ENCODE measurements at places on chromosomes 12 and 14.

DNA sequence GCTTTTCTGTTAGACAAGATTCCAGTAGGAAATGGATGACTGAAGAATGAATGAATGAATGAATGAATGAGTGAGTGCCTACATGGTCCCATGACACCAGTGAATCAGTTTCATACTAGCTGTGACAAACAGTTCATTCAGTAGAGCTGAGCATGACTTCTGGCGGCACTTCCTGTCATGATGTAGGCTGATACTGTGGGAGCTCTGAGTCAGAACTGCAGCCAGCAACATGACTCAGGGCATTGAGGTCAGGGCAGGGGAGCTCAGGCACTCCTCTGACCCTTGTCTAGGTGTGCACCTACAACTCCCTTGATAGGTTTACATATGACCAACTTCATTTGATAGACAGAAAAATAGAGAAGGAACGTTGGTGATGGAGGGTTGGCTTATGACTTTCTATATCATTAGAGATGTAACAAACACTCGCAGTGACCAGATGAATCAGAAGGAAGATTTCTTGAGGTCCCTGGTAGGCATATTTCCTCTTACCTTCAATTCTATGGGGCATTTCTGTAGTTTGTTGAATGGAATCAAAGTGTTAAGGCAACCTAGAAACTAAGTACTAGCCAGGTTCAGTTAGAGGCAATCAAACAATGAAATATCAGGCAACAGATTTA, 139.3 kb upstream of the ARHGAP5 start:
- no peak for DNase-seq

DNA sequence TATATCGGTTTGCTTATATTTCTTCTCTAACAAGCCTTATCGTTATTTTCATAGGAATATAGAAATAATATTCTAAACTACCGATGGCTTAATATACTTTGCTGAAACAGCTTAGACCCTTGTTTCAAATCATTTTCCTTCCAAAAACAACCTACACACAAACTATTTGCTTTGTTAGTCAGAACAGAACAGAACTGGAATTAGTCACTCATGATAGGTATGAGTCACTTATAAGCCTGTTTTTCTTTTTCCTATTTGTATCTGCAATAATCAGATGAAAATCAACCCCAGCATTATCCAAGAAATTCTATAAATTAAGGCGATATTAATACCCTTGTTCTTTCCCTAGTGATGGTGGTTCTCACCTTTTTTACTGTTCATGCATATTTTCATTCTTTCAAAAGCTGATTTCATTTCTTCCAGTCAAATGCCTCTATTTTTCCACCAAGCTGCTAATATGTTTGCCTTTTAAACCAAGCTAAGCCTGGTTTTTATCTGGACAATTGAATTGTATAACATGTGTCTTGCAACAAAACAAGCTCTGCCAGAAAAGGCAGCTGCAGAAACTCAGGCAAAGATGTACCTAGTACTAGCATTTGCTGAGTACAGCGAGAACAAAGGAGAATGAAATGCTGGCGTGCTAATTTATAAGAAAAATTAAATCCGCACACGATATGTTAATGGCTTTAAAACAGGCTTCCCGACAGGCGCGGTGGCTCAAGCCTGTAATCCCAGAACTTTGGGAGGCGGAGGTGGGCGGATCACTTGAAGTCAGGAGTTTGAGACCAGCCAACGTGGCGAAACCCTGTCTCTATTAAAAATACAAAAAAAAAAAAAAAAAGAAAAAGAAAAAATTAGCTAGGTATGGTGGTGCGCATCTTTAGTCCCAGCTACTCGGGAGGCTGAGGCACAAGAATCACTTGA, 1418.2 kb downstream of the AACS start:
- DNase-seq: no peak

- DNase-seq: no peak
These were observed 42.2 kb upstream of the ARID2 start for GRCh38 chr12:45687081-45688015.

GRCh38 chr14:63204407-63205043, at the start of gene RHOJ:
TSS of gene RHOJ (plus strand) at chr14:63204443. CDS start at chr14:63204870, 427 bp downstream.
- peak; percentile 78 for DNase-seq

DNA sequence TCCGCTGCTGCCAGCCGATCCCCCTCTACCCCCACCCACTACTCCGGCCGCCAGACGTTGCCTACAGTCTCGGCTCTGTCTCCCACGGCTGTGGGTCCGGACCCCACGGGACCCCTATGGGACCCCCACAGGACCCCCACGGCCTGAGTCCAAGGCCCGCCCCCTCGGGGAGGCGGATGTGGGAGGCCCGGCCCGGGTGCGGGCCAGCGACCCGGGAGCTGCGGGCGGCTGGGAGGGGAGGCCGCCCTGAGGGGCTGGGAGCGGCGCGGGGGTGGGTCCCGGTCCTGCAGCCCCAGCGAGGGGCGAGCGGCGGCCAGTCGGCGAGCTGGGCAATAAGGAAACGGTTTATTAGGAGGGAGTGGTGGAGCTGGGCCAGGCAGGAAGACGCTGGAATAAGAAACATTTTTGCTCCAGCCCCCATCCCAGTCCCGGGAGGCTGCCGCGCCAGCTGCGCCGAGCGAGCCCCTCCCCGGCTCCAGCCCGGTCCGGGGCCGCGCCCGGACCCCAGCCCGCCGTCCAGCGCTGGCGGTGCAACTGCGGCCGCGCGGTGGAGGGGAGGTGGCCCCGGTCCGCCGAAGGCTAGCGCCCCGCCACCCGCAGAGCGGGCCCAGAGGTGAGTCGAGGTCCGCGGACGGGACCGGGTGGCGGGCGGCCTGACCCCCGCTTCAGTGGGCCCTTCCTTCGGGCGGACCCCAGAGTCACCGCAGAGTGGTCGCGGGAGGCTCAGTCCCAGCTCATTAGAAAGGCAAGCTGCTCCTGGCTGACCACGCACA, at the start of gene ACVRL1:
Gene ACVRL1 (plus strand): TSS at position 422 of the 773 bp plus-strand sequence. CDS start 4,971 bp downstream, outside the sequence.
- no peak for DNase-seq

GRCh38 chr14:79791055-79791732, 420.1 kb downstream of the DIO2 start:
- no peak for DNase-seq

GRCh38 chr12:112102127-112102526, 6.5 kb downstream of the NAA25 start:
- no peak for DNase-seq

DNA sequence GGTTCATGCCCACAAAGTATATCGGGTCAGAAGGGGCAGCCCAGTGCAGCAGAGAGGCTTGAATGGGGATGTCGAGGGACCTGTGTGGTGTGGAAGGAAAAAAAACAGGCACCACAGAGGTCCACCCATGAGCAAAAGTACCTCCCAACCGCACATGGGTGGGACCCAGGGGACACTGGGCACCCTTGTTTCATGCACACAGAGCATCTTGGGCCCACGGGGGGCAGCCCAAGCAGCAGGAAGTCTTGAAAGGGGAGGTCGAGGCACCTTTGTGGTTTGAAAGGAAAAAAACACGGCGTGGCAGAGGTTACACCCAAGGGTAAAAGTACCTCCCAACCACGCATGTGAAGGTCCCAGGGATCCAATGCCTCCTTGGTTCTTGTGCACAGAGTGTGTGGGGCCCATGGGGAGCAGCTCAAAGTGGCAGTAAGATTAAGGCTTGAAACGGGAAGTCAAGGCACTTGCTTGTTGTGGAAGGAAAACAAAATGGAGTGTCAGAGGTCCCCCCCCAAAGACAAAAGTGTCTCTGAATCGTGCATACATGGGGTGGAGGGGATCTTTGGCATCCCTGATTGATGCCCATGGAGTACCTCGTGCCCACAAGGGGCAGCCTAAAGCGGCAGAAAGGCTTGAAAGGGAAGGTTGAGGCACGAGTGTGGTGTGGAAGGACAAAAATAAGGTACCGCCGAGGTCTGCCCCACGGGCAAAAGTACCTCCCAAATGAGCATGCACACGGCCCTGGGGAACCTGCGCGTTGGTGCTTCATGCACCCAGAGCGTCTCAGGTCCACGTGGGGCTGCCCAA, 575.5 kb downstream of the ALG10 start:
- DNase-seq: no peak

- no peak for DNase-seq
These were observed 85.5 kb downstream of the PDE3A start for GRCh38 chr12:20453756-20454310.

DNA sequence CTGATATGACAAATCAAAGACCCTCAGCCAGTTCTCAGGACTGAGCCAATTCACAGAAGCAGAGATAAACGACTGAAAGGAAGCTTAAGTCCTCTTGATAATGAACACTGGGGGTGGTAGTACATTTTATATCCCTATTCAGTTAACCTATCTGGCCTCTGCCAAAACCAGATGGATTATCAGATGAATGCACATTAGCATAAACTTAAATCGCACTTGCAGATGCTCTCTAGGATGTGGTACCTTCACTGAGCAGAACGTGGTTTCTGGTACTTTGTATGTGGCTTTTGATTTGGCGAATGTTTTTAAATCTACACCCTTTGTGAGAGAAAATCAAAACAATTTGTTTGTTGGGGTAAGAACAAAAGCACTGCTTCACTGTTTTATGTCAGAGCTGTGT, 21.1 kb upstream of the TAS2R14 start:
- DNase-seq: no peak

GRCh38 chr14:91327661-91328312, 83.3 kb upstream of the GPR68 start:
- DNase-seq: no peak

All from NCI-H1092 (cell line).